ENCODE measurements at places on chromosomes 16 and 17.
A peak's percentile ranks its signal among the peaks of the same experiment; 100 is the strongest.

DNA sequence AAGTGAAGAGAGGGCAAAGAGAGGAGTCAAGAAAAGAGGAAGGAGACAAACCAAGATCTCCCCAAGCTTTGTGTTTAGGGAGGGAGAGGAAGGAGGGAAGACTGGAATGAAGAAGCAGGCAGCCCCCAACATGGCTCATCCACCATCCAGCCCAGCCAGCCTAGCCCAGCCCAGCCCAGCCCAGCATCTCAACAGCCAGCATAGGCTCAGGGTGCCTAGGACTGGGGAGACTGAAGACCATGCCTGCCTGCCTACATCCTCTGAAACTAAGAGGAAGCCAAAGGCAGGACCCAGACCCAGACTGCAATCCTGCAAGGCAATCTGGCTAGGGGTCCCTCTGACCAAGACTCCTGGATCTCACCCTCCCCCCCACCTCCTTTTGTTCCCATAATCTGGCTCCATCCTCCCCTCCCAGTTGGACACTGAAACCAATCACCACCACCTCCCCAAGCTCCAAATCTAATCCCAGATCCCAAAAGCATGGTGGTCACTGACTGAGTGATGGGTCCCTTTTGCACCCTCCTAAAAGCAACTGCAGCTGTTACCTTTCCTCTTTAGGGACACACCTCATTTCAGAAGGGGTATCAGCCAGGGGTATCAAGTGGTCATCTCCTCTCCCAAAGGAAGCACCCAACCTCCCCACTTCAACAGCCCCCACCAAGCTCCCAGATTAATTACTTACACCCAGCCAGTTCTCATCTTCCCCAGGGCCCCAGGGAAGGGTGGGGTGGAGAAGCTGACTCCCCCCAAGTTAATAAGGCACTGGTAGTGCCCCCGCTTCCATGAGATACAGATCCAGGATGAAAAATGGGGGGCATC is 1.2 kb downstream of the HDAC5 start:
- no peak for DNase-seq

GRCh38 chr16:82681592-82681991 is 54.8 kb downstream of the CDH13 start:
- DNase-seq, result peak; percentile 1

DNA sequence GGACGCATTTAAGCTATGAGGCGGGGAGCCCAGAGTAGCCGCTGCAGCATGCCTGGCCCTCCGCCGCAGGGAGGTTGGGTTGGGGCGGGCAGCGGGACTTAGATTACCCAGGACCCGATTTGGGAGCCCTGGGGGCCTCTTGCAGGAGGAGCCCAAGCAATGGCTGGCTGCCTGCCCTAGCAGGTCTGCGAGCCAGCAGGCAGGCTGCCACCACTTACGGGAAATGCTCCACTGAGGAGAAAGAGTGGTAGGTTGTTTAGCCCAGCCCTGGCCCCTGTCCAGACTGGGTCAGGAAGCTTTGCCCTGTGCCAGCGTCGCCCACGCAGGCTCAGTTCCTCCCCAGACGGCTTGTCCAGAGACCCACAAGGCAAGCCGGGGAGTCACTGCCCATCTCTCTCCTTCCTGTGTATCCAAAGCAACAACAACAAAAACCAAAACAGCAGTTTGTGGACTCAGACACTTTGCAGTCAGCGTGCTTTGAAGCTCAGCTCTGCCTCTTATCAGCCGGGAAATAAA is 10.3 kb upstream of the TVP23A start:
- no peak for DNase-seq

DNA sequence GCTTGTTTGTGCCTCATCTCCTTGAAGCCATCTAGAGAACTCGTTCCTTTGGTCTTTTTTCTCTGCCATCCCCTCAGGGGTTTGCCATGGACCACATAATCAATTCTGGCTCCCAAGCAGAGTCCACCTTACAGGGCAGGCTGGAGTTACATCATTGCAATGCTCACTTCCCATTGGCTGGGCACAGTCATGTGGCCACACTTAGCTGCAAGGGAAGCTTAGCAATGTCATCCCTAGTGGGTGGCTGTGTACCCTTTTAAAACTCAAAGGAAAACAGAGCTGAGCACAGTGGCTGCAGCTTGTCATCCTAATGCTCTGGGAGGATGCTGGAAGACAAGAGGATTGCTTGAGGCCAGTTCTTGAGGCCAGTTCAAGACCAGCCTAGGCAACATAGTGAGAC is 41.9 kb upstream of the POLR3E start:
- no peak for DNase-seq

- no peak for DNase-seq
Observed at GRCh38 chr17:82370471-82371332, 863 bp upstream of the UTS2R start.

- no peak for DNase-seq
Observed at GRCh38 chr17:43547659-43548256, 1.6 kb upstream of the ETV4 start.

- no peak for DNase-seq
Observed at GRCh38 chr16:28161626-28162025, 50.1 kb downstream of the XPO6 start.

- DNase-seq, result no peak
Observed at GRCh38 chr17:77827511-77827910, 131.0 kb upstream of the TNRC6C start.

GRCh38 chr17:142876-143784 is 5.8 kb downstream of the SCGB1C2 start:
- no peak for DNase-seq

DNA sequence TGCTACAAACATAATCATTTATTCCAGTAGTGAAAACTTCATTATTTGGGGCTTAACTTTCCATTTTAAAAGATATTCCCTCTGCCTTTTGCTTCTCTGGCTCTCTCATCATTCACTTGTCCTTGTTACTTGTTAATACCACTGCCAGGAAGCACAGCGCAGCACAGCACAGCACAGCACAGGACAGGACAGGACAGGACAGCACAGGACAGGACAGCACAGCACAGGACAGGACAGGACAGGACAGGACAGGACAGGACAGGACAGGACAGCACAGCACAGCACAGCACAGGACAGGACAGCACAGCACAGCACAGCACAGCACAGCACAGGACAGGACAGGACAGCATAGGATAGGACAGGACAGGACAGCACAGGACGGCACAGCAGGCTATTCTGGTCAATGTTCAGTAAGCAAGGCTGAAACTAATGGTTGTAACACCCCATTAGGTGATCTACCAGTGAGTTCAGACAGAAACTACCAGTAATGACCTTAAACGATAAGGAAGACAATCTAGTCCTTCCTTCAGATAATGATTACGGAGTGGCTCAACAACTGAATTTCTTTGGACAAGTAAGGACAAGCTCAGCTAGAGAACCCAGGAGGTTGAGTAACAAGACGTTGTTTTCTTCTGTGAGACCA is 31.9 kb downstream of the COG1 start:
- DNase-seq, result no peak

GRCh38 chr17:31195305-31195704 is 100.5 kb downstream of the NF1 start:
- DNase-seq, result no peak

- DNase-seq, result no peak
Observed at GRCh38 chr16:47051031-47051430, 77.6 kb upstream of the DNAJA2 start.

- no peak for DNase-seq
Observed at GRCh38 chr16:76176616-76177015, 100.6 kb upstream of the CNTNAP4 start.

GRCh38 chr16:89060207-89060794 is 33.4 kb upstream of the ACSF3 start:
- no peak for DNase-seq

- peak; percentile 84 for DNase-seq
Observed at GRCh38 chr17:8248751-8249607, at the start of gene PFAS. Gene PFAS, plus strand, starts transcription at chr17:8249289. Its CDS starts 4,649 bp downstream, at chr17:8253938.

GRCh38 chr17:39551879-39552278 is 55.8 kb downstream of the NEUROD2 start:
- DNase-seq, result no peak

Measured in NCI-H2081 (cell line).